Occipital lobe (tissue), 3 donors: ENCODE measurements at places on chromosomes 6 and 20.

DNA sequence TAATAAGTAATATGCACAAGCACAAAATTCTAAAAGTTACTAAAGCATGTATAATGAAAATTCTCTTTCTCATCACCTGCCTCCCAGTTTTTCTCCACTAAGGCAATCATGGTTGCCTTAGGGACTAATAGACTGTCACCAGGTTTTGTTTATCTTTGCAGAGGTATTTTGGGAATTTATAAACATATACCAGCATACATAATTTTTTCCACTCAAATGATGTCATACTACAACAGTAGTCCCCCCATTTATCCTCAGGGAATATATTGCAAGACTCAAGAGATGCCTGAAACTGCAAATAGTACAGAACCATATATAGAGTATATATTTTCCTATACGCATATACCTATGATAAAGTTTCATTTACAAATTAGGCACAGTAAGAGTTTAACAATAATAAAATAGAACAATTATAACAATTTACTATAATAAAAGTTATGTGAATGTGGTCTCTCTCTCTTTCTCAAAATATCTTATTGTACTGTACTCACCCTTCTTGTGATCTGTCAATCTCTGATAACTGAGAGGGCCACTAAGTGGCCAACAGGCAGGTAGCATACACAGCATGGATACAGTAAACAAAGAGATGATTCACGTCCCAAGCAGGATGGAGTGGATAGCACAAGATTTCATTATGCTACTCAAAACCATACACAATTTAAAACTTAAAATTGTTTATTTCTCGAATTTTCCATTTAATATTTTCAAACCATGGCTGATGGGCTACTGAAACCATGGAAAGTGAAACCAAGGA lies 19.7 kb downstream of the RBL1 start:
- DNase-seq, result no peak

- no peak for DNase-seq
These were observed 26.2 kb upstream of the GATA5 start for GRCh38 chr20:62501801-62502495.

DNA sequence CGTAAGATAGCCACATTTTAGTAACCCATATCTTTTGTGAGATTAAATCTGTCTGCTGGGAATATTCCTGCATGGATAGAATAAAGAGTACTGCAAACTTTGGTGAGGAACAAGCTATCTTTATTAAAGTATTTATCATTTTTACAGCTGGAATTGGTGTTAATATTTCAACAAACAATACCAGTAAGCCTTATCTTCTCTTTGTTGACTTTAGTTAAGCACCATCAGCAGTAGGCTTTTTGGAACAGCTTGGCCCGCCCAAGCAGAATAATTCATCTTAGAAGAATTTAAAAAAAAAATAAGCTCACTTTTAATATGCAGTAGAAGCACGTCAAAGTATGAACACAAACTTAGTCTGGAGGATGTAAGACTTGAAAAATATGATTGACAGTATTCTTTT lies 917.8 kb upstream of the ADGRB3 start:
- DNase-seq, result no peak

DNA sequence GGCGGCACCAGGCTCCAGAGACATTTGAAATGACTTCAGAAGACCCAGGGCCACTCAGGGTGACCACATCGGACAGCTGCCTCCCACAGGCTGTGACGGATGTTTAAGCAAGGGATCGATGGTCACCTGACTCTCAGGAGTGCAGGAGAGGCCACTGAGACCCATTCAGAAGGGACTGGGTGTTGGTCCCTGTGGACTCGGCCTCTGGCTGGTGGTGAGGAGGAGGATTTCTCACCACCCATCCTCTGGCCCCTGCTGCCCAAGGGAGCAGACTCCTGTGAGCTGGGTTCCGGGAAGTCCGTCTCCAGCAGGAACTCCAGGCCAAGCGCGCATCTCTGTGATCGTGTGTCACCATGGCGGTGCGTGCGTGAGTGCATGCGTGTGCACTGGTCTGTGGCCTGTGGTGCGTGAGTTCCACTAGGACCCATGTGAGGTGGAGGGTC lies 25.5 kb downstream of the NPEPL1 start:
- DNase-seq, result no peak

GRCh38 chr6:138572167-138572875 lies 73.0 kb upstream of the NHSL1 start:
- no peak for DNase-seq

DNA sequence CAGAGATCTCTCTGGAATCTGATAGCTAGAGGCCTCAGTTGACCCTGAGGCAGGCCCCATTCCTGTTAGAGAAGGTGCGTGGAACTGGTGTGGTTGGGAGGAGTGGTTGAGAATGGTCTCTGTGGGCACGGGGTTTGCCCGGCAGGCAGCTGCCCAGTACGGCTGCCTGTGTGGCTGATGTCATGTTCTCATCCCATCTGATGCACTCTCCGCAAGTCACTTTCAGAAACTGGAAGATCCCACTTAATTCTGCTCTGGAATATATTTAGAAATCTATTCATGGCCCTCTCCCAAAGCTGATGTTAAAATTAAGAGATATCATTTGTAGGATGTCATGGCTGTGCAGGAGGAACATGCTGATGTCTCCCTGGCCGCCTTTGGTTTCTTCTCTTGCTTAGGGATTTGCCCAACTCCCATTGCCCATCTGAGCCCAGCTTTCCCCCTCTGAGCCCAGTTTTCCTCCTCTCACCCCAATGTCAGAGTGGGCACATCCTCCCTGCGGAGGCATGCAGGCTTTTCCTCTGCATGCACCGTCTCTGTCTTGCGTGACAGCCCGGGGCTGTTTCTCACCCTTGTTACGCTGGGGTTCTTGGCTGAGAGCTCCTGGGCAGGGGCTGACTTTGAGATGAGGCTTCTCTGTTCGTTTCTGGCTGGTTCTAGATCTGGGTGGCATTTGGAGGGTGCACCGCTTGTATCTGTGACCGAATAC lies 21.0 kb downstream of the PHACTR3 start:
- no peak for DNase-seq

GRCh38 chr6:111162504-111162903 lies 75.2 kb downstream of the SLC16A10 start:
- no peak for DNase-seq

DNA sequence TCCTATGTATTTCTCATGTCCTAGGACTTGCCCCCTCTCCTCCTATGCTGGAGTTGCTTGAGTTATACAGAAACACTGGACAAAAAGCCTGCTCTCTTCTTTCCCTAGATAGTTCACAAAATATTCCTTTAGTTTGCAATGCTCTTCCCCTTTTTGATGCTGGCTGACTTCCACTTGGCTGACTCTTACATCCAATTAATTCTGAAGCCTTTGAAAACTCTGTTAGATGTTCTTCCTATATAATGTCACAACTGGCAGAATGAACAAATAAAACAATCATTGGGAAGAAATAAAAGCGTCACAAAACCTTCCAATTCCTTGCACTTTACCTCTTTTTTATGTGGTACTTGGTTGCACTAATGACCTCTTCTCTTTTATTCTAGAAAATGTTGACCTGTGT lies 253.8 kb upstream of the CITED2 start:
- no peak for DNase-seq
